ENCODE measurements at places on chromosomes 7 and 10.

DNA sequence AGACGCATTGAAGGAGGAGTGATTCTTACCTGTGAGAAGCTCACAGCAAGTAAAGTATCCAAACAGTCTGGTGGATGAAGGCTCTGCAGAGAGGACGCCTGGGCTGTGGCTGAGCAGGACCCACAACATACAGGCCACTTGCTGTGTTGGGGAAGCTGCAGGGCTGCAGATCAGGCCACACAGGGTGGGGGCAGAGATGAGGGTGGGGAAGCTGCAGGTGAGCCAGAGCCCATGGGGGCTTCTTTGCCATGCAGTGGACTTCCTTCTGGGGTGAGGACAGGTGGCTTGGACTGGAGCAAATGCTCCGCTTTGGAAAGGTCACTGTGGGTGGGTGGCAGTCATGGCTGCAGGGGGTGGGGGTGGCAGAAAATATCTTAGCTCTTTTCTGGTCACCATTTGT, 214.8 kb downstream of the GLRX3 start:
- no peak for DNase-seq

GRCh38 chr10:15606377-15606776, 113.3 kb downstream of the ITGA8 start:
- no peak for DNase-seq

DNA sequence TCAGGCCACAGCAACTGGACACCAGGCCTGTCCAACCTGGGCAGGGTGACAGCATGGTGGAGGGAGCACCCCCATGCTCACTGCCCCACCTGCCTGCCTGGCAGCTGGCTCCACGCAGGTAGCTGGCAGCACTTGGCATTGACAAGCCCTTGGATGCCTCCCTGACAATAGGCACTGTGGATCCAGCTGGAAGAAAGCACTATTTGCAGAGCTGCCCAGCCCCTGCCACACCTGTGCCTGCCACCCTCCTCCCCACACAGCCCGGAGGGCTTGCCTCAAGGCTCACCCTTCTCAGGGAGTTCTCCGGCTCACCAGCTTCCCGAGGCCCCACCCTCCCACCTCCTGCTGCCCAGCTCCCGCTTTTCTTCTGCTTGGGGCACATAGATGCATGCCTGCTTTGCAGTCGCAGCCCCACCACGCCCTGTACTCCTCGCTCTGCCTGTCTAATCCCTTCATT, 160.1 kb downstream of the NEURL1 start:
- no peak for DNase-seq

- no peak for DNase-seq
Observed at GRCh38 chr7:133698127-133698526, 429.0 kb upstream of the LRGUK start.

- no peak for DNase-seq
Observed at GRCh38 chr10:50231515-50232260, 19.6 kb downstream of the ASAH2 start.

GRCh38 chr10:60589376-60589775, 188.9 kb upstream of the CDK1 start:
- DNase-seq = no peak

- no peak for DNase-seq
Observed at GRCh38 chr7:116560021-116560970, 35.5 kb downstream of the CAV1 start.

DNA sequence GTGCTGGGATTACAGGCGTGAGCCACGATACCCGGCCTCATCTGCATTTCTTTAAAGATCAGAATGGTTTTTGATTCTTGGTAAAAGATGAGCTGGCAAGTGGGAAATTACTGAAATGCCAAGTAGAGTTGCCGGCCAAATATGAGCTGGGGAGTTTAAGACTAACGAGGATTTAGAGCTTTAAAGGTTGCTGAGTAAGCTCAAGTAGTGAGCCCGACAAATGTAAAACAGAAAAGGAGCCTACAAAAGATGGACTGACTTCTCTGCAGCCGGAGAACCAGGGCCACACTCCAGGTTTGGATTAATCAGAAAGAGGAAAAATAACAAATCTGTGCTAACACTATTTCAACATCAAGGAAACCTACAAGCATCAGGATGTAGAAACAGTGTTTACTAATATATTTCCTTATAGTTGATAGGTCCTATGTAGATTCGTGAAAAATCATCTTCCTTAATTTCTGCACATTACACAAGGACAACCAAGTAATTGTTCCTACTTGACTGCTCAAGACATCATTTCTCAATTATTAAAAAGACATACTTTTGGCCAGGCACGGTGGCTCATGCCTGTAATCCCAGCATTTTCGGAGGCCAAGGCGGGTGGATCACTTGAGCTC, 49.6 kb downstream of the MPP7 start:
- DNase-seq = no peak

DNA sequence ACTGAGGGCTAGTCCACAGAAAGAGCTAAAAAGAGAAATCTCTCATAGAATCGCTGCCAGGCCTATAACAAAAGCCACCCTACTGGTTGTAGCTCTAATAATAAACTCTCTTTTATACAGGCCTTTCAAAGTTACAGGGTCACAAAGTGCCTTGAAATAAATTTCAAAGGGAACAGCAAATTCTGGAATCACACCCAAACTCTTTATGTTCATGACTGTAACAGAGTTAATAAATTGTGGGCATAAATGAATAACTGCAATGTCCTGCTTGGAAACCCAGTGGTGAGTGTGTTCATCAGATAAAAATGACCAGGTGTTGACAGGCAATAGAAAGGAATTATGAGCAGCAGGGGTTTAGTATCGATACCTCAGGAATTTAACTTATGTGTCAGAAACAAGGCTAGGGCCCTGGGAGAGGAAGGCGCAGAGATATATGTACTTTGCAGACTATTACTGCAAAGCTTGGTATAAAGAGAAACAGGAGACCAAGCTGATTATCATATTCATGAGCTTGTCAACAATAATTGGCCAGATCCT, 9.3 kb downstream of the CDC14C start:
- DNase-seq = no peak

DNA sequence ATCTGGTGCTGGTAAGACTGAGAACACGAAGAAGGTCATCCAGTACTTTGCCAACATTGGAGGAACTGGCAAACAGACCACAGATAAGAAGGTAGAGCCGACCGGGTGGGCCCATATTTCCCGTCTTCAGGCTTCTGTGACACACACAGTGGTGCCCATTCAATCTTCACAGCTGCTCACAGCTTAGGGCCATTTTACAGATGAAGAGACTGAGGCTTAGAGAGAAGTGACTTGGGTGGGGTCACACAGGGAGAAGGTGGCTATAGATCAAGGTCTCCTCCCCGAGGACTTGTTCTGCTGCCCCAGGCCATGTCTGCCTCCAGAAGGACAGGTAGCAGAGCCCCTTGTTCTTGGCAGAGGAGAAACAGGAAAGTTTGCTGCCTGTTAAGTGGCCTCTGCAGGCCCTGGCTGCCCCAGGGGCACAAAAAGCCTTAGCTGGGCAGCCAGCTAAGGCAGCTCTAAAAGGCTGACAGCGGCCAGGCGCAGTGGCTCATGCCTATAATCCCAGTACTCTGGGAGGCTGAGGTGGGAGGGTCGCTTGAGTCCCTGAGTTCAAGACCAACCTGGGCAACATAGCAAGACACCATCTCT, 22.6 kb upstream of the MYH16 start:
- DNase-seq = no peak

GRCh38 chr10:112949143-112949823, 764 bp upstream of the TCF7L2 start:
- DNase-seq = no peak

GRCh38 chr10:131174651-131175540, 136.6 kb downstream of the TCERG1L start:
- no peak for DNase-seq

GRCh38 chr7:1151653-1152425, 8.2 kb downstream of the ZFAND2A start:
- DNase-seq = no peak

DNA sequence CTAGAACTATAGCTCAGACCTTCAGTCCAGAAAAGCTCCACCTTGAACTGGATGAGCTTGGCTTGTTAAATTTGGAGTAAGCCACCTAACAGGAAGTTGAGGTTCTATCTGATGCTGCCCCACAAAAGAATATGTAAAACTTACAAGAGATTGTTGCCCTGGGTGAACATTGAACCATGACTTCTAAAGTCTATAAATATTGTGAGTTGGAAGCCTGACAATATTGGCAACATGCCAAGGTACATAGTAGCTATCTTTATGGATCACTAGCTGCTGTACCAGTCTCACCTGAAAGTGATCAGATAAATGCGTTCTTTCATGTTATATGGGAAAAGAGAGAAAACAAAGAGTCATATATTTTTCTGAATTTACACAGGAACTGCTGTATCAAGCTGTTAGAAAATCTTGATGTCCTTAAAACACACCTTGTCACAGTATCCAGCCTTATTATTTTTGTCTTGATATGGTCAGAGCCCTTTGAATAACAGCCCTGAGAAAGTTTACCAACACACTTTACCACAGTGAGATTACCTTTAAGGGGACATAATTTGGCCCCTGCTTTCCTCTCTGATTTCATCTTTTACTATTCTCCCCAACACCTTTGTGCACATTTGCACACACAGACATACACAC, 92.0 kb downstream of the LSMEM1 start:
- DNase-seq = no peak

DNA sequence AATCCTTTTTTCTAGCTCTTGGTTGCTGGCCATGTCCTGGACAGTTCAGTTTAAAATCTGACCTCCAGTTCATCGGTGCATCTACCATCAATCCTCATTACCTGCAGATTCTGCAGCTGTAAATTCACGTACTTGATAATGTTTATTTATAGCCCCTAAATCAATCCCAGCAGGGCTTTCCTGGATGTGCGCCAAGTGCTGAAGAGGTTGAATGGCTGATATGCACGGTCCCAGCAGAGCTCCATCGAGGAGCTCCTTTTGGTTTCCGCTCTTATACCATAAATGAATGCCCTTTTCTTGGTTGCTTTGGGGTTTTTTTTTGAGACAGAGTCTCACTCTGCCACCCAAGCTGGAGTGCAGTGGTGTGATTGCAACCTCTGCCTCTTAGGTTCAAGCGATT, 91.2 kb upstream of the CCZ1B start:
- DNase-seq = no peak

GRCh38 chr10:58436071-58436470, 50.9 kb downstream of the TFAM start:
- DNase-seq = no peak

DNA sequence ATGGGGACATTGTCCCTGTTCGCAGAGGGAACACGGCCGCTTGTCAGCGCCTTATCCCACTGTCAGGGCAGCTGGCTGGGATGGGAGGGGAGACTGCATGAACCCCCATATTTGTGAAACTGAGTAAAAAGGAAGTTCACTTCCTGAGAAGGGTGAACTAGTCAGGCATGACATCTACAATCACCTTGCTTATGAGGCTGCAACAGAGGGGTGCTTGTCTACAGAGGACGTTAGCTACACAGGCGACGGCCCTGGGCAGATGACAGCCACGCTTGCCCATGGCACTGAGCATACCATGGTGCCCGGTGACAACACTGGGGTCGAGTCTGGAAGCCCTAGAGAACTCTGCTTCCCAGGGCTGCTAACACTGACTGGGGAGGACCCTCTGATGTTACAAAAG, 46.0 kb upstream of the KDM7A start:
- DNase-seq = no peak

DNA sequence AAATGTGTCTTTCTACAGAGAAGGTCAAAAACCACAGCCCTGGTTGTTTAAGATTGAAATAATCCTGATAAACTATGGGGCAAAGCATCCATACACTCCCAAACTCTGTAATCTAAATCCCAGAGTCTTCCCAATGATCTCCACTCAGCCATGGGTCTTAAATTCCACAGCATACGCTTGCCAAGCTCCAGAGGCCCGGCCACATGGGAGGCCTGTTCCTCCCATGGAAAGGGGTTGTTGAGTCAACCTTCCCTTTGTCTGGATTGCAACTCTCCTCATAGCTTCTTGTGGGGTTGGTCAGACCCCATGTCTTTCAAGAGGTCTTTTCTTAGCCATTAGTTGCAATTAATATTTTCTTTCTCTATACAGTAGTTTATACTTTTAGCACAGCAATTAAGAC, 718 bp upstream of the STEAP4 start:
- DNase-seq = no peak

GRCh38 chr10:124645467-124646095, 98.6 kb downstream of the FAM53B start:
- DNase-seq = no peak

- no peak for DNase-seq
Observed at GRCh38 chr10:23331567-23332301, 12.9 kb downstream of the C10orf67 start.

- no peak for DNase-seq
Observed at GRCh38 chr7:16529697-16530096, 3.1 kb downstream of the LRRC72 start.

DNA sequence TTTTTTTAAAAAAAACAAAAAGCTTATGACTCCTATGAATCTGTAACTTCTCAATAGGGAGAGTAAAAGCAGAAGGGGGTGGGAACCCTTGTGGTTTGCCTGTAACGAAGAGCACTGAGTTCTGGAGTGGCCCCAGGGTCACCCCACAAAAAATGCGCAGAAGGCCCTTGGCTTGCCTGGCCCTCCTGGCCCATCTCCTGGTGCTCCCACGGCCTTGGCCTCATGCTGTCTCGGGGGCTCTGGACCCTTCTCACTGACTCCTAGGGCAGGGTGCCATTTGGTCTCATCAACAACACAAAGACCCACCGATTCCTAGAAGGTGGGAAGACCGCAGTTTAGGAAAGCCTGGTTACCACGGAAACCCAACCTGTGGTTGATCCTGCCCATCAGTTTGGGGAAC, 40.8 kb downstream of the ZNF467 start:
- DNase-seq = no peak

DNA sequence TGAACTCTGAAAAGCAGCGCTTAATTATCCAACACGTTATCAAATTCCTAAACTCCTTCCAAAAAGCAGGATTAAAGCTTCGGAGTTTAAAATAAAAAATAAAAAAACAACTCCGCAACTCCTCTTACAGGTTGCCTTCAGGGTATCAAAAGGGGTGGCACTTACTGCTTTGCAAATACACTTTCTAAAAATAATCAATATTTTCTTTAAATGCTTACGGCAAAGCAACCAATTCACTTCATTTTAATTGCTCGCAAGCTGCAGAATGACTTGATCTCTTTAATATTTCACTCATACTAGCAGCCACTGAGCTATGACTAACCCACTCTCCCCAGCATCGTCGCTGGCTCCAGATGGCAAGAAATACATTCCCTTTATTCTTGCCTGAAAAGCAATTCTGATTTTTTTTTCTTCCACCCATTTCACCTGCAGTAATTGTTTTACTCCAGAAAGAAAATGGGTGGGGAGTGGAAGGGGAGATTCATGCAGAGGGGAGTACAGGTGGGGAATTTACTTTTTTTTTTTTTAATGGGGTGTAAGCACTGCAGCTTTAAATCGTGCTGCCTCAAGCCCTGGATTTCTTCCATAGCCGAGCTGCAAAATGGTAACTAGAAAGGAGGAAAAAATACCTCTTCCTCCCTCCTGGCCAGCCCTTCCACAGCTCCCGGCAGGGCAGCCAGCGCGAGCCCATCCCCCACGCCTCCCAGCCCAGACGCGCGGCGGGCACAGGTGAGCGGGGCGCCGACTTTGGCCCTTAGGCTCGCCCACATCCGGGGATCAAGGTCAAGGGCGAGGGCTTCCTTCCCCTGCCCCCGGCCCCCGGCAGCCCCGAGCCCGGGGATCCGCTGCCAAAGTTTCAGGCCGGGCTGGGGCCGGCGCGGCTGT, 54.2 kb upstream of the FHIP2A start:
- no peak for DNase-seq
